NCI-H1436 (cell line): ENCODE measurements at places on chromosomes 3 and 15.

GRCh38 chr3:38099518-38099917, 37.4 kb downstream of the ACAA1 start:
- DNase-seq, result no peak

DNA sequence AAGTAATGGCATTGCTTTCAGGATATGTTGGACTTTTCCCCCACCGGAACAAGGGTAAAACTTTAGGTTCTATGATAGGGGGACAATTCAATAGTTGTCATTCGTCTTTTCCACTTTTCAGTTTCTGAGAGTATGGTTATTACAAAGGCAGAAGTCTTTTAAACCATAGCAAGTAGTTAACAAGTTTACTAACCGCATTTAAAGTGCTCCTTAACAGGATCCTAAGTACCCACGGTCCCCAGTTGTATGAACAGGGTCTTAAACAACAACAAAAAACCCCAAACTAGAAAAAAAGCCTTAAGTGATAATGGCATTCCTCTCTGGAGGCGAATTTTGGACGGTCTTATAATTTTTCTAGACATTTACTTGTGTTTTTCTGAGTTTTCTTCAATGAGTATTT, 831 bp downstream of the IFT57 start:
- no peak for DNase-seq

- DNase-seq, result no peak
These were observed 136.7 kb upstream of the TLE3 start for GRCh38 chr15:70234256-70234905.

- no peak for DNase-seq
These were observed 308.2 kb downstream of the CTNNB1 start for GRCh38 chr3:41507336-41508062.

DNA sequence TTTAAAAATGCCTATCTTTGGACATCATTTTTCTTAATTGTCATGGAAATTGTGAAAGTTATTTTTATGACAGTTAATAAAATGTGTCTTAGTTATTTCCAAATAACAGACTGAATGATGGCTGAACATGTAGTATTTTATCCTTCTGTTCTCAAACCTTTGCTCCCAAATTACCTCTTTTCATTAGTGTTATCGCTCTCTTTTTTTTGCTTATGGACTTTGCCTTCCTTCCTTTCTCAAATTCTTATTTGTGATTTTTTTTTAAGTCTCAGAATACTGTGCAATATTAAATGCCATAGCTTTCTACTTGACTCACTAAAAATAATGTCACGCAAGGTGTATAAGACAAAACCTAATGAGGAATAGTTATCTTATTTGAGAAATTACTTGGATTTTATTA, 107.7 kb downstream of the VPS8 start:
- DNase-seq, result no peak

DNA sequence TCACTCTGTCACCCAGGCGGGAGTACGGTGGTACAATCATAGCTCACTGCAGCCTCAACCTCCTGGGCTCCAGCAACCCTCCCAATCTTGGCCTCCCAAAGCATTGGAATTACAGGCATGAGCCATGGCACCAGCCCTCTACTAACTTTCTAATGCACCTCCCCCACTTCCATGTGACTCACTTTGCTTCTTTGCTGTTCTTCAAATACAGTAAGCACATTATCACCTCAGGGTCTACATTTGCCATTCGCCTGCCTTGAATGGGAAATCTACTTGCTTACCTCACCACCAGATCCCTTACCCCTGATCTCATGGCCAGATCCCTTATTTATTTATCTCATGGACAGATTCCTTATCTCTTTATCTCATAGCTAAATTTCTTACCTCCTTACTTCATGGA, 235.3 kb downstream of the KCNMB2 start:
- no peak for DNase-seq

DNA sequence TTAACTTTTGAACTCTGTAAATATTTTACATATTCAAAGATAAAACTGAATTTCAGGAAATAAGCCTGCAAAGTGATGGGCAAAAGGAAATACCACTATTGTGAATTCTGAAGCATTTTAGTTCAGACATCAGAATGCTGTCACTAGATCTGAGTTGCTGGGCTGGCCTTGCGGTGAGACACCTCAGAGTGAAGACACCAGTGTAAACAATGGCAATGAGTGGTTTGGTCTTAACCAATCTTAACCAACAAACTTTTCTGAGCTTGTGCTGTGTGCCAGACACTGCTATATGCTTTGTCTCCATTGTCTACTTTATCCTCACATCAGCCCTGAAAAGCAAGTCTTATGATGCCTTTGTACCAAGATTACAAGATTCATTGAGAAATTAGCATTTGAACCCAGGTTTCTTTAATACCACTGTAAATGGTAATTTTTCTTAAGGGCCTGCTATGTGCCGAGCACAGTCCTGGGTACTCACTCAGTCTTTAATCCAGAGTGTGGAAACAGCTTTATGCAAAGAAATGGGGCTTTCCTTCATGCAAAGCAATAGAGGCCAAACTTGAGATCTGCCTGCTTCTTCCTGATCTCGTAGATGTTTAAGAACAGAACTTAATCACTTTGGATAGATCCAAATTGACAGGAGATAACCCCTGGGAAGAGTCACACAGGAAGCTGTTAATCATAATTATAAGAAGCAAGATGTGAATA, 55.0 kb downstream of the TMEM39A start:
- DNase-seq, result no peak

DNA sequence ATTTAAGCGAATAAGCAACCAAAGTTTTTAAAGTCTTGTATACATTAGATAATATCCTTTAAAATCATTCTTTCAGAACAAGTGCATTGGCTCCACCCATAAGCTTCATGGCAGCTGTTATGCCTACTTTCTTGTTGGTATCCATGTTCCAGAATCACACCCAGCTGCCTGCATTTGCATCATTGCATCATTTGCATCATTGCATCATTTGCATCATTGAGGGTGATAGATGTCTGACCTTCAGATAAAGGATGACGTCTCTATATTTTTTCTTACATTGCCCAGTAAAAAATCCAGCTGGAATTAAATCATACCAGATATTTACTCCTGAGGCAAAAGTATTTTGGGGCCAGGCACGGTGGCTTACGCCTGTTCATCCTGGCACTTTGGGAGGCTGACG, 42.3 kb downstream of the SLC12A1 start:
- DNase-seq, result no peak

DNA sequence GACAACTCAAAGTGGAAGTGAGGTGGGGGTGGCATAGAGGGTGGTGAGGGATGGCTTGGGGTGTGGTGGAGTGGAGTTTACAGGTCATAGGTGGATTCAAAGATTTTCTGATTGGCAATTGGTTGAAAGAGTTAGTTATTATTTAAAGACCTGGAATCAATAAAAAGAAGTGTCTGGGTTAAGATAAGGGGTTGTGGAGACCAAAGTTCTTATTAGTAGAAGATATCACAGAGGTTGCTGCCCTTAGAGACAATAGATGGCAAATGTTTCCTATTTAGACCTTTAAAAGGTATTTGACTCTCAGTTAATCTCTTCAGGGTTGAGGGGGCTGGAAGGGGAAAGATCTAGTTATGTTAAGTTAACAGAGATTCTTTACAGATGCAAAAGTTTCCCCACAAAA, 412.3 kb upstream of the TBL1XR1 start:
- no peak for DNase-seq
